ENCODE measurements at places on chromosomes 12 and 14.

GRCh38 chr12:57087691-57088353 lies 1.1 kb upstream of the NAB2 start:
- peak; percentile 70 for DNase-seq

GRCh38 chr14:57364659-57365450 lies 25.5 kb upstream of the NAA30 start:
- DNase-seq, result no peak

GRCh38 chr12:15649347-15649746 lies 139.8 kb downstream of the EPS8 start:
- no peak for DNase-seq

DNA sequence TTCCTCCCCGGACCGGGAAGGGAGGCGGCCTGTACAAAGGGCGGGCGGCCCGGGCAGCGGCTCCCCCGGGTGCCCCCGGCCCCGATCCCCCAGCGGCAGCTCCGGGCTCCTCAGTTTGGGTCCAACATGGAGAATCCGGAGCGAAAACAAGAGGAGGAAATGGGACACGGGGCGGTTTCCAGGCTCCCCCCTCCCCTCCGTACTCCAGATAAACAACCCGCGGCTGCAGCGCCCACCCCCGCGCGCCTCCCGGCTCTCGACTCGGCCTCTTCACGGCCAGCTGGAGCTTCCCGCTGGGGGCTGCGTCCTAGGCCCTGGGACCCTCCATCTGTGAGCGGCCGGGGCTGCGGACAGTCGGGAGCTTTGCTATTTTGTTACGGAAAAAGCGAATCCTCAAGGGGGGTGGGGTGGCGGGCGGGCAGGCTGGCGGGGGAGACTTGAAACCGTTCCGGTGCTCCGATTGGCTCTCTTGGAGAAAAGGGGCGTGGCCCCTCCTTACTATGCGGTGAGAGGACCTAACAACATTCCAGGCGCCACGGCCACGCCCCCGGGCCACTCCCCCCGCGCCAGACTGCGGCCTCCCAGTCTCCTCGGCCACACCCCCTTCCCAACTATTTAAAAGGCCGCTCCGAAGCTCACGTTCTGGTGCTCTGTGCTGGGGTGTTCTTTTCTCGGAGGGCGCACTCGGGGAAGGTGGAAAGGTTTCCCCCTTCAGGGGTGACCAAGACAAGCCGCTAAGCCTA lies at the start of gene CTDSP2:
TSS of gene CTDSP2 (minus strand) at position 153 of the 743 bp plus-strand sequence. CDS start 294 bp downstream, outside the sequence.
- DNase-seq, result peak; percentile 89

GRCh38 chr12:88241862-88242570 lies 99.9 kb downstream of the TMTC3 start:
- no peak for DNase-seq

- DNase-seq, result no peak
Measured at GRCh38 chr12:62841846-62842245, 93.1 kb downstream of the PPM1H start.

DNA sequence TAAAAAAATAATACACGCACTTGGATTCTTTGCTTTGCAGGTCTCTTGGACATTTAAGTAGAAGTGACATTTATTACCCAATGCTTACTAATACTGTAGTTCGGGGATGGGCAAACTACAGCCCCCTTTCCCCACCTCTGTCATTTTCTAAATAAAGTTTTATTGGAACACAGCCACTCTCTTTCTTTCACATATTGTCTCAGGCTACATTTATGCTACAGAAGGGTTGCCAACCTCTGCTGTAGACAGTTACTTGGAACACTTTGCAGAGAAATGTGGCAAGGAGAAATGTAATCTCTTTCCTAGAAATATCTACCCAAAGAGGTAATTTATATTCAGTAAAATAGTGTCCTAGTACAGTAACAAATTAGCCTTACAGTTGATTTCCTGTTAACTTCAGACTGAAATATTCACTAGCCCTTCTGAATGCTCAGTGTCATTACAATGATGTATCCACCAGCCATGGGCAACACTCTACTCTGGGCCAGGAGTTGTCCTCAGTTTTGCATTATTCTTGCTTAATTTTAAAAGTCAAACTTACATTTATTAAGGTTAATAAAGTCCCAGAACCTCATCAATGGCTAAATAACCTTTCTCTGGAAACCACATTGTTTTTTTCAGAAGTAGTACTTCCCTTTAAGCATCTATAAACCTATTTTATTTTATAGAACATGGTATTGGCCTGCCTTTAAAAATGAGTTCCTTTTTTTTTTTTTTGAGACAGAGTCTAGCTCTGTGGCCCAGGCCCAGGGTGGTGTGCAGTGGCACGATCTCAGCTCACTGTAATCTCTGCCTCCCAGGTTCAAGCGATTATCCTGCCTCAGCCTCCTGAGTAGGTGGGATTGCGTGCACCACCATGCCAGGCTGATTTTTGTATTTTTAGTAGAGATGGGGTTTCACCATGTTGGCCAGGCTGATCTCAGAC lies 269.6 kb upstream of the AMIGO2 start:
- no peak for DNase-seq

GRCh38 chr12:26056335-26056734 lies 68.5 kb downstream of the BHLHE41 start:
- no peak for DNase-seq

DNA sequence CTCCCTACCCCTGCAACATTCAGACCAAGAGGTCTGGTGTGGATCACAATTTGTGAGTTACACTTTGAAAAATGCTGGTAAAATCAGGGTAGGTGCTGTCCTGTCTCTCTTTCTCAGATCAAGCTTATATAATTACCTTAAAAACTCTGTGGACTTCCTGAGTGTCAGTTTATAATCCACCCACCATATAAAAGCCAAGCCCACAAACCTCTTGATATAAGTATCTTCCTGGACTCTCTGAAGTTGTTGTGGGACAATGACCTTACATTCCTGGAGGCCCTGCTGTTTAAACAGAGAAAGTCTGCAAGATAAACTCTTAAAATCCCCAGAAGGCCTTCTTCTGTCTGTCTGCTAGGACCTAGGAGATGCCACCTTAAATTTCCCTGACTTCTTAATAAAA lies 11.4 kb upstream of the KTN1 start:
- DNase-seq, result no peak

GRCh38 chr12:120100630-120101029 lies 15.9 kb downstream of the RAB35 start:
- no peak for DNase-seq

DNA sequence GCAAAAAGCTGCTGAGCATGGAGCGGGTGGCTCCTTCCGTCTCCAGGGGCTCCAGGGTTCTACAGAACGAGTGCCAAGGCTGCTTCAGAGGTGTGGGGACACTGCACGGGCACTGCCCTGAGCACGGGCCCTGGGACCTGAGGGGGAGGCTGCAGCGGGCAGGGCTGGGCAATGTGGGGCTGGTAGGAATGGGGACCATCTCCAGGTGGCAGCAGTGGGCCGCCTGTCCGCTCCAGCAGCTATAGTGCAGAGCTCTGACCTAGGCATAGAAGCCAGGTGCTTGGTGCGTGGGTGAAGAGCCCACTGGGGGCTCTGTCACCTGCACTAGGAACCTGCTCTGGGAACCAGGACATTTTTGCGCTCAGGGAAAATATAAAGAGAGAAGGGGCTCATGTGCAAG lies 22.3 kb downstream of the HDAC7 start:
- DNase-seq, result peak; percentile 44

GRCh38 chr12:92502417-92503028 lies 200.3 kb upstream of the PLEKHG7 start:
- DNase-seq, result no peak

Measured in activated CD4-positive, alpha-beta T cell treated with anti-CD3 and anti-CD28 coated beads, Interleukin-2, amount 10 ng/mL, durations not matched to agents 7 days and 5 days (primary cell).